RPMI8226 (cell line): ENCODE measurements at places on chromosomes 7 and 10.

- DNase-seq = no peak
Observed at GRCh38 chr7:157282141-157282801, 54.5 kb upstream of the DNAJB6 start.

GRCh38 chr7:140961117-140961516 is 36.4 kb upstream of the BRAF start:
- DNase-seq = no peak

GRCh38 chr7:43302211-43302711 is 189.8 kb downstream of the HECW1 start:
- no peak for DNase-seq

- peak; percentile 23 for DNase-seq
Observed at GRCh38 chr10:74189999-74190421, 39.0 kb downstream of the ADK start.

GRCh38 chr10:21943633-21944265 is 59.8 kb downstream of the DNAJC1 start:
- DNase-seq = peak; percentile 3
